ENCODE measurements at places on chromosomes 1 and 21. TPM values are rescaled to one million over a fixed set of nuclear protein-coding genes. Genes with fewer than 3 reads are reported as not detected.

DNA sequence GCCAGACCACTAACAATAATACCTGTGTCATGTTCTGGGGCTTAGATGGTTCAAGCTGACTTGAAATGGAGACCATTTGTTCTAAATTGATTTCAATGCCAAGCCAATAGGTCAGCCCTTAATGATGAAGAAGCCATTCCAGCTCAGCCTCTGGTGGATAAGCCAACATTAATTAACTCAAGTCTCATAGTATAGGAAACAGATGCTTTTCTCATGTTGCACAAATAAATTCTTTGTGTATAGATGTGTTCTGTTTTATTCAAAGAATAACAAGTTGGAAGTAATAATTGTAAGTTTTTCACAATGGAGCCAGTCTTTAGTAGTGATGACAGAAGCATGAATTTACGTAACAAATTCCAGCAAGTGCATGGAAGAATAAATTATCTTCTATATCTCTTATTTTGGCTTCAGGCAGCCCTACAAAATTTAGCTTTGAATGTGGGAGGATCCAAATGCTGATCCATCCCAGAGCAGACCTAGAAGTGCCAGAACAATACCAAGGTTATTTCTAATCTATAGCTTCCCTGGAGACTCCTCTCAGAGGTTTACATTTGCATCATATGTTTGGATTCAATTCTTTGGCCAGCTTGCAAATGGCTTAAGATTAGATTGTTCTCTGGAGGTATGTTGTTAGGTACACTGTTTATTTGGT is 42.2 kb upstream of the C1orf105 start:
- DNase-seq = no peak

DNA sequence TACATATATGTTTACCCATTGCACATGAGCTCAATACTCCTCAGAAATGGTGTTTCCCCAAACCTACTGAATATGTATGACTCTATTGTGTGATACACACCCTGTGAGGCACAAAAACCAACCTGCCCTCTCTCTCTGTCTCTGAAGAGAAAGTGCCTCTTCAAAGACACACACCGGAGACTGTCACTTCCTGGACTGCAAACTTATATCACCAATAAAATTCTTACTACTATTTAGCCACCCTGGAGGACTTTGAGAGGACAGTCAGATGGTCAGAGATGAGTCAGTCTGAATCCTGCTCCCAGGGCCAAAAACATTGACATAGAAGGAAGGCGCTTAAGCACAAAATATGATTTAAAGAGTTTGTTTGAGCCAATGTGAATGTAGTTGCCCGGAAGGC is 110.4 kb downstream of the PPIAL4G start:
- no peak for DNase-seq

DNA sequence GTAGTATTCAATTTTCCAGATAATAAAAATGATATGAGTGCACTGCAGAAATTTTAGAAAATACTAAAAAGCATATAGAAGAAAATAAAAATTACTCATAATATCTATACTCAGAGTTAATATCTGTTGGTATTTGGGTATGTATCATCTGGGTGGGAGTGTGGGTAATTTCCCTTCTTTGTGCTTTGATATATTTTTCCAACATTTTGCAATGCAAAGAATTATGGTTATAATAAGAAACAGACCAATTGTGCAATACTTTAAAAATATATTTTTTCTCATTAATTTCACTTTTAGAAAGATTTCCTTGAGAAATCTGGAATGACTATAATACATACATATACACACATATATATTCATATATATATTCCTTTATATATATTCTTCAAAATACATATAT is 665.7 kb downstream of the ADGRL2 start:
- DNase-seq = no peak

GRCh38 chr1:225863167-225863566 is 19.0 kb downstream of the TMEM63A start:
- no peak for DNase-seq

Gene DISC1
- total RNA-seq = 4.0 TPM

Gene TEDDM1
- total RNA-seq = not detected

- DNase-seq = peak; percentile 45
These were observed 29.1 kb downstream of the KNCN start for GRCh38 chr1:46522184-46522968.

Gene IGSF3
- total RNA-seq = 21.4 TPM

DNA sequence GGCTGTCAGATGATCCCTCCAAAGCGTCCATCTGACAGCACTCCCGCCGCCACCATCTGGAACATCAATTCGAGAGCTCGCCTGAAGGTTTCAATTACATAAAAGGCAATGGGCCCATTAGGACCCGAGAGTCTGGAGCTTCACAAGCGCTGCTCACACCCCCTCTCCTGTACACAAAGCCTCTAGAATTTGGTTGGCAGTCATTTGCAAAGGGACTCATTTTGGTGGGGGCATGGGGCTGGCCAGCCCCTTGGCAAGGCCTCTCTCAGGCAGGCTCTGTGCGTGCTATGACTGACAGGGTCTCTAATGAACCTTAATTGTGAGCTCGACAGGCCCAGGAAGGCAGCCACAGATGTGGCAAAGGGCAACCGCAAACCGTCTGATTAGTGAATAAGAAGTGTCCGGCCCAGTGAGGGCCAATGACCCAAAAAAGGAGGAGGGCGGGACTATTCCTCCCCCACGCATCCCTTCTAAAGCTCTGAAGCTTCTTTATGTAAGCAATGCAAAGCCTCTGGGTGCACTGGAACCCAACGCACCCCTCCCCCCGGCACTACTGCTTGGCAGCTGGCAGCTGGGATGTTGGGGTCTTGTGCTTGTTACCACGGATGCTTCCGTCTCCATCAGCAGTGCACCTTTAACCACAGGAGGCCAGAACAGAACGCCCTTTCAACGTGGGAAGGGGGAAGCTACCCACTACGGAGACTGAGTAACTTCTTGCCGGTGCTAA is 79.4 kb downstream of the CAPZB start:
- DNase-seq = no peak

DNA sequence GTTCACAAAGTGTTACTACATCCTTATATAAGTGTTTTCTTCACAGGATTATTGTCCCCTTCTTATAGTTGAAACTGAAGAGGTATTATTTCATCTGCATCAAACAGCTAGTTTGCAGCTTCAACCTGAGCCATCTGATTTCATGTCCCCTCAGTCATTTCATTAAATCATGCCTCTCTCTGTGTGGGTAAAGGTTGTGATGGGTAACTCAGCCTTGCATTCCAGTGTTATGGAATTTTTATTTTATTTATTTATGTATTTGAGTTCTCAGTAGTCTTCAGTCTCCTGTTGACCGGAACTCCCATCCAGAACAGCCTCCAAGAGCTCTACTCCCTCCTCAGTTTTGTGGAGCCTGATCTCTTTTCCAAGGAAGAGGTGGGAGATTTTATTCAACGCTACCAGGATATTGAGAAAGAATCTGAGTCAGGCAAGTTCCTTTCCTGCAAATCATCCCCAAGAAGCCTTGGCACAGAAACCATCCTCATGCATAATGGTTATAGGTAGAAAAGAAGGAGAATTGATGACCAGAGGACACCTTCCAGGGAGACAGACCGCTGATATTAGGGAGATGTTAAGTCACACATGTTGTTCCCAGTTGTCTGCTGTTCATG is 21.8 kb downstream of the CHD1L start:
- DNase-seq = peak; percentile 39

Gene SLC35D1
- 5.4 TPM for total RNA-seq

DNA sequence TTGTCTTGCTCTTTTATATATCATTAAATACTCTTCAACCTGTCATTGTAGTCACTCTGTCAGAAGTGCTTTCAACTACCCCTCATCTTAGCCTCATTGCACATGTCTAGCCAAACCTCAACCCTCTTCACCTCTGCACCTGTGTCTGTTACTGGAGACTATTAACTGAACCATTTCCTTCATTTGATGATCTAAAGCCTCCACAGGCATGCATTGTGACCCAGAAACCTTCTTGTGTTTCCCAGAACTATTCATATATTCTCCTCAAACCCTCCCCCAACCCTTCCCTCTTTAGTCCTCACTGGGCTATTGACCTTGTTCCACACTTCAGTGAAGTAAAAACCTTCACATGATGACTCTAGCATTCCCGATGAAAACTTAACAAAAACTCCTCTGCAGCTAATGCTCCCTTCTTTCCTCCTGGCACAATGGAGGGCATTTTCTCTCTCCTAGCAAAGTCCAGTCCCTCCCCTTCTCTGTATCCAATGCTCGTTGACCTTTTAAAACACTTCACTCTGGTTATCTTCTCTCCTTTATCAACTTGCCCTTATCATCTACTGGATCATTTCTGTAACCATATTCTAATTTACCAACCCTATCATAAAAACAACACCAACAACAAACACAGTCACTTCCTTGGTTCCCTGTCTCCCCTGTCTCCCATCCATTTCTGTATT is 86.1 kb downstream of the BACH1 start:
- no peak for DNase-seq

- peak; percentile 32 for DNase-seq
These were observed 113.7 kb upstream of the WARS2 start for GRCh38 chr1:119254067-119254720.

Gene IVL
- total RNA-seq = 0.35 TPM

Gene ZBTB8A
- 4.4 TPM for total RNA-seq

Gene CNR2
- total RNA-seq = not detected

GRCh38 chr1:57632401-57632800 is 208.5 kb upstream of the DAB1 start:
- DNase-seq = no peak
